ENCODE measurements at places on chromosomes 6 and 20. TPM values are rescaled to one million over a fixed set of nuclear protein-coding genes. Genes with fewer than 3 reads are reported as not detected.

Gene OR2J3
- not detected for total RNA-seq

Gene HCRTR2
- not detected for total RNA-seq

Gene NRN1
- 6.5 TPM for total RNA-seq

Gene RBCK1
- 52.4 TPM for total RNA-seq

DNA sequence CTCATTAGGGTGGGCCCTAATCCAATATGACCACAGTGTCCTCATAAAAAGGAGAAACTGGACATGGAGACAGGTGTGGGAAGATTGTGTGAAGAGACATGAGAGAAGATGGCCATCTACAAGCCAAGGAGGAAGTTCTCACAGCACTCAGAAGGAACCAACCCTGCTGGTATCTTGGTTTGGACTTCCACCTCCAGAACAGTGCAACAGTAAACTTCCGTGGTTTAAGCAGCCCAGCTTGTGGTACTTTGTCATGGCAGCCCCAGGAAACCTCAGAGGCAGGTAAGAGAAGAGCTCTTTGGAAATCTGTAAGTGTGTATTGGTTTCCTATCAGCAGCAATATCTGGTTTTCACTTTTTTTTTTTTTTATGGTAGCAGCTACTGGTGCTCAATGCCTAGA lies 16.5 kb upstream of the CNKSR3 start:
- DNase-seq = no peak

DNA sequence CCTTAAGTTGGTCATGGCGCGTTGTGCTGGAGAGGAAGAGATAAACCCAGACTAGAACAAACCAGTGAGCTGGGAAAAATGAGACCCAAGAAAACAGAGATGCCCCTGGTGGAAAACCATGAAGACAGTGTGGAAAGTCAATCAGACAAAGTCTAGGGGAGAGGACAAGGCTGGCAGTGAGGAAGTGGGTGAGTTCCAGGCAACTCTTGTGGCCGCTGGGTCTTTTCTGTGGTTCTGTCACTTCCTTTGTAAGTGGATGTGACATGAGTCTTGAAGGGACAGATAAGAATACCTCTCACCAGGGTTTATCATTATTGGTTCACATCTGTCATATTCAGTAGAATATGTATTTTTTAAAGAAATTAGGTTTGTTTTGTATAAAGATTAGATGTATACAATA lies 738.4 kb downstream of the DHX35 start:
- DNase-seq = no peak

DNA sequence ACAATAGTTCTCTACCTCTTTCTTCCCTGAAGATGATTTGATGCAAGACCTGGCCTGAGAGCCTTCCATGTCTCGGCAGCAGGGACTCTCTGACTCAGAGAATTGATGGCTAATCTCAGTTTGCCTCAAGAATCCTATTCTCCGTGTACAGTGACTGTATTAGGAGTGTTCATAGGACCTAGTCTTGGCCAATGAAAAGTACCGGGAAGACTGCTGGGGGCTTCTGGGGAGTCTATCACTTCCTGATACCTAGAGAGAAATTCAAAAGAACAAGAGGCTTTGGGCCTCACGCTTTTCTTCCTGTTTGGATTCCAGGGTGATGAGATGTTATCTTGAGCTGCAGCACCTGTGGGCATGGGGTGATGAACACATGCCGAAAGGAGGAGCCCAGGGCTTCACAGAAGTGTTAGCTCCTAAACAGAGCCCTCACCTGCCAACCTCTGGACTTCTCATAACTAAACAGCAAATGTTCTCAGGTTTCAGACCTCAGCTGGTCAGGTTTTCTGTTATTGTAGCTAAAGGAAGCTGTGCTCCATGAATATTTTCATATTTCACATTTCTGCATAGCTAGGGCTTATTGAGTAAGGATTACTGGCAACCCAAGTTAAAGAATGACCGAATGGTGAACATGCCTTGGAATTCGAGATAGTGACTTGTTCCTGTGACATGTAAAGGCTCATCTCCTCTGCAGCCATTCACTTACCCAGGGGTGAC lies 323.1 kb upstream of the AGPAT4 start:
- no peak for DNase-seq

DNA sequence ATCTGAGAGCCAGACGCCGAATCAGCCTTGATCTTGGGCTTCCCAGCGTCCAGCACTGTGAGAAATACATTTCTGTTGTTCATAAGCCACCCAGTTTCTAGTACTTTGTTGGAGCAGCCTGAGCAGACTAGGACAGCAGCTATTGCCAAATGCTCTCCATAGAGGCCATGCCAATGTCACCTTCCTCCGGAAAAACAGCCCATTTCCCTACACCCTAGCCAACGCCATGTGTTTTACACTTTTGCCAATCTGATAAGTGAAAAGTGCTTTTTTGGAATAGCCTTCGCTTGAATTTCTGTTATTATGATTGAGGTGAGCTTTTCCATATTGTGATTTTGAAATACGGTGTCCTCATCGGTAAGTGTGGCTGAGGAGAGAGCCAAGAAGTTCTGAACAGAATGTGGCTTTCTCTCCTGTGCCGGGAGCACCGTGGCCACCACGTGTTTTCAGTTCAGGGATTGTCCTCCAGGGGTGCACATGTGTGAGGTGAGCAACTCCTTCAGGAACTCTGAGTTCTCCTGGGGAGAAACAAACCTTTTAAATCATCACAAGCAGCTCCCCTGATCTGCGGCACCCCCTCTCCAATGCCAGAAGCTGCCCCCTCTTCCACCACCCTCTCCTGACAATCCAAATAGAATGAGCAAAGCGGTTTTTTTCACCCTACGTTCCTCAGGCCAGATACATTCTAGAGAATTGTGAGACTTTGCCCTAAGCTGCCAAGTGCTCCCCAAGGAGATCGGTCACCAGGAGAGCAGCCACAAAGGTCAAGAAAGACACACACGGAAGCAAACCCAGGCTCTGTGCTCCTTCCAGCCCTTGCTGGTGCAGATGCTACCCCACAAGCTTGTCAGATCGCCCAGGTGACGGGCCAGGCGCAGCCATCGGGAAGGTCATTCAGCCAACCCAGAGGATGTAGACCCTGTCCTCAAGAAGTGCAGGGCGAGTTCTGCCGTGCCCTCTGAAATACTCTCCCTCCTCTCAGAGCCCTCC lies 36.0 kb downstream of the TAF8 start:
- no peak for DNase-seq

DNA sequence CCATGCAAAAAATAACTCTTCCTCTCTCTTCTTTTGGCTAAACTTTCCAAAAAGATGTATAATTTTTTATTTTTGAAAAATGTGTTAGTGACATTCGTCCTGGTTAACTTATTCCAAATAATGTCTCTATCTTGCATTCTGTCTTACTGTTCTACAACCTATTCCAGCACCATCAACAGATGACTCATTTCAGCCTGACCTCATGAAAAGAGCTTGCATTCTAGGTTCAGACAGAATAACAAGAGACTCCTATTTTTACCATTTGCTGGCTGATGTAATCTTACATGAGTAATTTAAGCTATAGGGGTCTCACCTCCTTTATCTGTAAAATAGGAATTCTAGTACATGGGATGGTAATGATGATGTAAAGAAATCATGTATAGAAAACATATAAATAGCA lies 109.0 kb downstream of the FUT9 start:
- no peak for DNase-seq

DNA sequence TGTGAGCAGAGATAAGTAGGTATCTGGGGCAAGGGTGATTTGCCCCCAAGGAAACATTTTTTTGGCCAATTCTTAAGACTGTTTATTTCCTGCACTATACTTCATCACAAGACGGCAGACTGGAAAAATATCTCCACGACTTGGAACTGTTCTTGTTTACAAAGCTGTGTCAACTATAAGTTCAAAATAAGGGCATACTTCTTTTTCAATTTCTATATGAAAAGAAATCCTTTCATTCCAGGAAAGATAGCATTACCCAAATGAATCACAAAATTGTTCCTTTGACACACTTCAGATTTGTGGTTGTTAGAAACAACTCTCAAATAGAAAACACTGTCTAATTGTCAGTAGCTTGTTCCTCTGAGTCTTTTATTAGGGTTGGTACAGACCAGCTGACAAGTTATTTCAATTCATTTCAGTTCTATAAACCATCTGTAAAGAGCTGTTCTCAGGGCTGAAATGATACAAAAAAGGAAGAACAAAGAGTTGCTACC lies 212.9 kb upstream of the PRDM1 start:
- no peak for DNase-seq

- DNase-seq = no peak
Measured at GRCh38 chr6:43468240-43468639, 9.1 kb upstream of the TJAP1 start.

GRCh38 chr6:12977806-12978205 lies 261.2 kb downstream of the PHACTR1 start:
- no peak for DNase-seq

- no peak for DNase-seq
Measured at GRCh38 chr20:63903796-63904561, 9.1 kb downstream of the DNAJC5 start.

Data from right cardiac atrium (tissue), 5 donors.